PC-3 (cell line): ENCODE measurements at places on chromosomes 3 and 15.

DNA sequence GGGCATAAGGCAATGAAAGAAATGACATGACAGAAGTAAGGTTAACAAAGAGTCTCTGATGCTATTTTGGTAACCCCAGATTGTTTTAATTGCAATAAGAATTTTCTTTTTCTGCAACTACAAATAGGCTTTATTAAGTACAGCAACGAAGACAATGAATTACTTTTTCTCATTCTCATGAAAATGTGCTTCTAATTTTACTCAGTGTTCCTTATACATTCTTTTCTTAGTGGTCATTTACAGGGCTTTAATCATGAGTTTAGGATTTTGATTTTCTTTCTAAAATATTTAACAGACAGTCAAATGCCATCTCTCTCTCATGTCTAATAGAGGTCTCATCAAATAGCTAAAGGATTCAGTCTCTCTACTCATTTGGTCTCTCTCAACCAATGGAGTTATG, 452.1 kb downstream of the RAP2B start:
- no peaks in the 10 kb centered on the region for H3K36me3 ChIP-seq
- no peak for DNase-seq
- no peaks in the 10 kb centered on the region for H3K4me1 ChIP-seq
- no peaks in the 10 kb centered on the region for H3K27me3 ChIP-seq

- no peaks in the 10 kb centered on the region for H3K4me1 ChIP-seq
- no peak overlapping the region for H3K4me3 ChIP-seq
- peaks cover 17% of the 10 kb centered on the region for H3K27me3 ChIP-seq
- no peak overlapping the region for H3K27ac ChIP-seq
Observed at GRCh38 chr15:85941186-85941855, 138.3 kb upstream of the AGBL1 start.

GRCh38 chr15:88202231-88202630, 54.3 kb downstream of the NTRK3 start:
- DNase-seq: no peak
- no peak overlapping the region for H3K27ac ChIP-seq
- no peak overlapping the region for H3K4me3 ChIP-seq
- H3K27me3 ChIP-seq: no peaks in the 10 kb centered on the region
- no peaks in the 10 kb centered on the region for H3K36me3 ChIP-seq

- H3K4me3 ChIP-seq: no peak overlapping the region
- H3K27me3 ChIP-seq: no peaks in the 10 kb centered on the region
- no peak overlapping the region for H3K27ac ChIP-seq
- H3K36me3 ChIP-seq: no peaks in the 10 kb centered on the region
Observed at GRCh38 chr3:104510131-104510849, 856.4 kb upstream of the ALCAM start.

DNA sequence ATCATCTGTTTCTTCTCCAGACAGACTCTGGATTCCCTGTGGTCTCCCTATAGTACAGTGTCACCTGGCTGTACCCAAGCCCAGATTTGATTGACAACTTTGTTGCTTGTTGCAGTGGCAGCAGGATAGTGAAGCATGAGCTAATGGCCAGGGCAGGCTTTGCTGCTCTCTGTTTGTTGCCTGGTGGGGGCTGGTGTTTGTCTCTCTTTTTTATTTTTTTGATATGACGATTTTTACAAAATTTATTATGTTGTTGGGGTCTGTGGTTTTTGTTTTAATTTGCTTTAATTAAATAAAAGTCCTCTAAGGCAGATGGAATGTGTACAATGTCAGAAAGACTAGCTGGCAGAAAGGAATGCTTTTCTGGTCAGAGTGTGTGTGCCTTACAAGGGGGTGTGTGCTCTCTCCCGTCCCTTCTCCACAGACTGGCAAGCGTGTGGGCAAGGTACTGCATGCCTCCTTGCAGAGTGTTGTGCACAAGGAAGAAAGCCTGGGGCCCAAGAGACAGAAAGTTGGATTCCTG, 15.2 kb upstream of the CLEC3B start:
- H3K27ac ChIP-seq: no peak overlapping the region
- no peak overlapping the region for H3K4me3 ChIP-seq
- H3K27me3 ChIP-seq: no peaks in the 10 kb centered on the region
- H3K36me3 ChIP-seq: peaks cover 52% of the 10 kb centered on the region
- DNase-seq: no peak

DNA sequence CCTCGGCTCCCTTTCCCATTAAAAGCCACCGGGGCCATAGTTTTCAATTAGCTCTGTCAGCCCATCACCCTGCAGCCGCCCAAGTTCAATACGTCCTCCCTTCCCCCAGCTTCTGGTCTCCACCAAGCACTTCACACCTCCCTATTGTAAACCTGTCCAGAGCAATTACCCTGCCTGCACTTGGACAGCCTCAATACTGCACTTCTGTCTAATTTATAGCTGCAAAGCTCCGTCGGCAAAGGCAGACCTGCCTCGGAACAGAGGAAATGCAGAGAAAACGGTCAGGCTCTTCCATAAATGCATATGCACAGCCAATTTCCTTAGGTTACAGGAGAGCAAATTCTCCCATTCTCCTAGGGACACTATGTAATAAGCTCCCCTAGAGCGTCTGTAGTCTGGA, 21.9 kb downstream of the LRIG1 start:
- no peak overlapping the region for H3K4me3 ChIP-seq
- no peak for DNase-seq
- H3K27me3 ChIP-seq: no peaks in the 10 kb centered on the region

GRCh38 chr15:31027910-31028578, 36.6 kb upstream of the MTMR10 start:
- H3K4me3 ChIP-seq: no peak overlapping the region
- H3K4me1 ChIP-seq: no peaks in the 10 kb centered on the region
- no peak overlapping the region for H3K27ac ChIP-seq

GRCh38 chr3:197340521-197340871, 42.1 kb upstream of the DLG1 start:
- peaks cover 23% of the 10 kb centered on the region for H3K4me1 ChIP-seq
- DNase-seq: no peak
- 0 out of 2 replicates have a peak overlapping the region, but pooled peaks have one; percentile 56 for H3K27ac ChIP-seq
- no peaks in the 10 kb centered on the region for H3K36me3 ChIP-seq
- H3K4me3 ChIP-seq: no peak overlapping the region

- no peak overlapping the region for H3K4me3 ChIP-seq
- H3K4me1 ChIP-seq: peaks cover 8% of the 10 kb centered on the region
- peaks cover 5% of the 10 kb centered on the region; the same call in 1 of the 2 replicates for H3K36me3 ChIP-seq
- no peak for DNase-seq
- H3K27ac ChIP-seq: no peak overlapping the region
Observed at GRCh38 chr3:47469616-47470015, 6.1 kb downstream of the SCAP start.

DNA sequence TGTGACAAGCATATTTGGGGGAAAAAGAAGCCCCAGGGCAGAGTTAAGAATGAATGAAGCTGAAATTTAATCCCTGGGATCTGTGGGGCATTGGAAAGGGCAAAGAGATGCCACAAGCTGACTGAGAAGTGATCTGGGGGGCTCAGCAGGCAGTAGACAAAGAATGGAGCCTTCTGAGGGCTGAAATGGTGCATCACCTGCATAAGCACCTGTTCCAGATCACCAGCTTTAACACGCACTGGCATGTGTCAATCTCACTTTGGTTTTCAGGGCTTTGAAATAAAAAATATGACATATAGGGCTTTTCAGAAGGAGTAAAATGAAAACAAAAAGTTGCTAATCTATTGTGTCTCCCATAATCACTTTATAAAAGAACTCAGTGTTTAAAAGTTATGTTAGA, 210.8 kb upstream of the ARHGEF26 start:
- DNase-seq: no peak
- no peak overlapping the region for H3K4me3 ChIP-seq
- no peak overlapping the region for H3K27ac ChIP-seq
- H3K36me3 ChIP-seq: no peaks in the 10 kb centered on the region
- no peaks in the 10 kb centered on the region for H3K27me3 ChIP-seq
- no peaks in the 10 kb centered on the region for H3K4me1 ChIP-seq
